ENCODE measurements at places on chromosomes 1 and 21. TPM values are rescaled to one million over a fixed set of nuclear protein-coding genes. Genes with fewer than 3 reads are reported as not detected.

Gene FCGR2B
- total RNA-seq: 3.5 TPM

Gene DSCAM
- not detected for total RNA-seq

Gene ACTL8
- total RNA-seq: not detected

Gene OLIG2
- total RNA-seq: not detected

Gene DPT
- 38.6 TPM for total RNA-seq

Gene ADGRL4
- 33.8 TPM for total RNA-seq

Gene OR2L2
- not detected for total RNA-seq

Gene CHAF1B
- 0.43 TPM for total RNA-seq

Gene LRRC39
- total RNA-seq: 112 TPM

Gene TESK2
- total RNA-seq: 0.87 TPM

Gene SAMSN1
- total RNA-seq: 2.3 TPM

Gene RXFP4
- total RNA-seq: not detected

Gene APOBEC4
- not detected for total RNA-seq

DNA sequence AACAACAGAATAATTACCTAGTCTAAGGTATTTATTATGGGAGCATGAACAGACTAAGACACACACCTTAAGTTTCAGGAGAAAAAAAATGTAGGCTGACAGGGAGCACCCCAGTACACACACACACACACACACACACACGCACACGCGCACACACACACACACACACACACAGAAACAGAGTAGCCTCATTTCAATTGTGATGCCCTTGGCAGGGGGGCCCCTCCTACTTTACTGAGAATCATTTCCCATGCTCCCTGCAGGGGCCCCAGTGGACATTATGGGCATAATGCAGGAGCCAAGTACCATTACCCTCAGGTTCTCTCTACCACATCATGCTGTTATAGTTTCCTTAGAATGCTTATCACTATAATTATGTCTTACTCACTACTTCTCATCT, 104.9 kb downstream of the CDC7 start:
- DNase-seq: no peak

- no peak for DNase-seq
Measured at GRCh38 chr1:206975306-206975705, 5.0 kb upstream of the FCAMR start.

- DNase-seq: no peak
Measured at GRCh38 chr1:160780398-160780755, 15.6 kb upstream of the LY9 start.

GRCh38 chr1:181126289-181126688, 37.8 kb downstream of the IER5 start:
- DNase-seq: no peak

DNA sequence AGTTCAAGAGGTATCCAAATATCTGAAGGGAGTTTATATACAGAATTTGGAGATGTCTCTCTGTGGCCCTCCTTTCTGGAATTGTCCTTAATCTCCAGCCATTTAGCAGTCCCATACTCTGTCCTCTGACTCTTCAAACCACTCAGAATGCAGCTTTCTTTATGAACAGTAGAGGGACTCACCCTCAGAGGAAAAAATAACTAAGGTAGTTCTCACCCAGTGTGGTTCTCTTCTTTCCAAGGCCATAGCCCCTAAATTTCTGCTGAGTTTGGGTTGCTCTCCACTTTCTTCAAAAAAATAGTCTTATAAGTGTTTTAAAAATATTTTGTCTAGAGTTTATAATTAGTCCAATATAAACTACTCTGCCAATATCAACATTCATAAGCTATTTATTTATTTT, 369.7 kb downstream of the MATN1 start:
- DNase-seq: no peak

GRCh38 chr21:45126204-45126626, 51.8 kb downstream of the ADARB1 start:
- DNase-seq: no peak

DNA sequence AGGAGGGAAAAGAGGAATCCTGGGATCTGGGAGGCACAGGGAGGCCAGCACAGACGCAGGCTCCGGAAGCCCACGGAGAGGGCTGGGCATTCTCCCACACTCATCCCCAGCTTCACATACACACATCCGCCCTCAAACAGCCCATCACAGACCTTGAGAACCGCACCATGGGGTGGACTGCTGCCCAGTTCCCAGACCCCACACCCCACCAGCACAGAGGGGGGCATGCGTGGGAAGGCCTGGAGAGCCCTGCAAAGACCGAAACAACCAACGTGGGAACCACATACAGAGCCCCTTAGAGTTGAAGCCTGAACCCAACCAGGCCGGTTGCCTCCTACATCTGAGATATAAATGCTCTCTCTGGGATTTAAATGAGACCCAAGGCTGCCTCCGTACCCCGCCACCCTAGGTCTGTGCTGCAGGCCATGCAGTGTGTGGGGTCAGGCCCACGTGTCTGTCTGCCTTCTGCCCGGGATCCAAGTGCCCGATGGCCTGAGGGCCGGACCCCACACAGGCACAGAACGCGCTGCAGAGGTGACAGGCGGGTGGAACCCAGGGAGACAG, 126.2 kb upstream of the COL6A1 start:
- no peak for DNase-seq

DNA sequence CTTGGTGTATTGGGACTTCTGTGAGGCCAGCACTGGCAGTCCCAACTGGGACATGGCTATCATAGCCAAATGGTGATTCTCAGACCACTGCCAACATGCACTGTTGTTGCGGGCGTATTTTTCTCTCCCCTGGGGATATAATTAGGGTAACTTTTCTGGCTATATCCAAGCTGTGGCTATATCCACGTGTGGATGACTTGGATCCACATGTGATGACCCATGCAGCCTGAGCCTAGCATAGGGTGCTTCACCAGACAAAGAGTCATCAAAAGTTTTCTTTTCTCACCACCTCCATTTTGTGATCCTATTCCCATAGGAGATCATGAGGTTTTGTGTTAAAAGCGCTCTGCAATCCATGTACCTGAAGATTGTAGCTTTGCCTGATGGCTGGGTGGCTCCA, 51.2 kb upstream of the CSF3R start:
- no peak for DNase-seq

DNA sequence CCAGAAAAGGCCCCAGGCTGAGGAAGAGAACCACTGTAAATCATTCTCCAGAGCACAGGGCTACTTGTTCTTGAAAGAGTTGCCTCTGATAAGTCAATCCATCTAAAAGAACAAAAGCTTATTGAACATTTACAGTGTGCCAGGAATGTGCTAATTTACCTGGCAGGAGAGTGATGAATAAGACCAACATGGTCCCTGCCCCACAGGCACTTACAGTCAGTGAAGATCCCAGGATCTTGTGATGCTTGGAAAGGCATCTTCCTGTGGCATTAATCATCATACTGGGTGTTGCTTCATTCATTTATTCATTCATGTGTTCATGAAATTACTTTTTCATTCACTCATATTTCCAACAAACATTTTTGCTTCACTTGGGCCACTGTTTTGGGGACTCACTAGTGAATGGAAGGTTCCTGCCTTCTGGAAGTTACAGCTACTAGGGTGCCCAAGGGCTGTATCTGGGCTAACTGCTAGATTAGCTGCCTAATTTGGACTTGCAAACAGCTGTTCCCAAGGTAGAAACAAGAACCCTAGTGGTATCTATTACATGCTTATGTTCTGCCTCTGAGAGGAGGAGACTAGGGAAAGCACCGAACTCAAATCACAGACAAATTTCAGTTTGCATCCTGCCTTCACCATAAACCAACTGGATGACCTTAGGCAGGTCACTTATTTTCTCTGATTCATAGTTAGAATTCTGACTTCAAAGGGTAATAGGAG, 133.5 kb downstream of the CLIC6 start:
- no peak for DNase-seq

GRCh38 chr1:167161242-167161641, 59.4 kb upstream of the POU2F1 start:
- DNase-seq: no peak

GRCh38 chr1:211420845-211421454, 71.0 kb downstream of the RD3 start:
- no peak for DNase-seq

DNA sequence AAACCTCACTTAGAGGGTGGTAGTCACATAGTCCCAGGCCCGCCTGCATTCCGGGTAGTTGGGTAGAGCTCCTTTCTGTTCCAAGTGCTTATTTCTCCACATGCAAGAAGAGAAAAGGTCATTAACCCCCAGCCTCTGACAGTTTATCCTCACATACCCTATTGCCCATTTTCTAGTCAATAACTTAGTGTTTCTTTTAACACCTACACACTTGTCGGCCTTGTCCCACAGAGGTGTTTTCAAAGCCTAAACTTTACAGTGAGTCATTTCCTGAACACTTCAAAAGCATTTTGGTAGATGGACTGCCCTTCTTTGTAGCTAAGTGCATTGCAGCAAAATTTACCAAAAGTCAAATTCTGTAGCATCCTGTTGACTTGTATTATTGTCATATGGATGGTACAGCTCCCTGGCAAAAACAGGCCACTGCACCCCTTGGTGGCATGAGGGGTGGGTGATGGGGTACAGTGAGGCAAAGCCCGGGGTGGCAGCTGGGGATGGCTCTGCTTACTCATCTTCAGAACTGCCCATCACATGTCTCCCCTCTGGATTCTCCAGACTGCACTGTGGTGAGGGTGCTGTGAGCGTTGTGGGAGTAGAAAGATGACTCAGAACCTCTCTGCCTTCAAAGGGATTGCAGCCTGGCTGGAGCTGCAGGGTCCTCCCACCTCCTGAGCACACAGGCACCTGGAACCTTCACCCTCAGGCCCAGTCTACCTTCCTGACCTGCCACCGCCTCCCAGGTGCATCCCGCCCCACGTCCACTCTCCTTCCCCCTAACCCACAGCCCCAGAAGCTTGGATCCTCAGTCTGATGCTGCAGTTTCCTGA, 45.8 kb upstream of the DMRTB1 start:
- DNase-seq: no peak

GRCh38 chr1:53498555-53499131, 39.4 kb downstream of the DMRTB1 start:
- DNase-seq: no peak

DNA sequence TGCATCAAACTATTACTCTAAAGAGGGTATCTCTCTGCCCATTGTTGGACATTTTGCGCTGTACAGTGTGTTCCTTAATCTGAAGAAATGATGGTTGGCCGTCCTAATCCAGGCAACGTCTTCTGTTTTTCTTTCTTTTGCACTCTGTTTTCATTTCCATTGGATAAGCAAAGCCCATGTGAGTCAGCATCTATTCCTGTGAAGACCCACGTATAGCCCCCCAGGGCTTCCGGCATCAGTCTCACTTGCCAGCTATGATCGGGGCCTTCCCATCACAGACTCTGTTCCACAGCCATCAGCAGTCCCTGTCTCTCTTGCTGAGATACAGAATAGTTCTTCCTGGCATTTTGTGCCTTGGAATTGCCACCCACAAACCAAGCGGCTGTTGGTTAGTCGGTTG, 29.2 kb upstream of the BRDT start:
- no peak for DNase-seq

GRCh38 chr1:245615001-245615400, 460.2 kb downstream of the KIF26B start:
- no peak for DNase-seq

- no peak for DNase-seq
Measured at GRCh38 chr1:32953495-32953894, 11.1 kb downstream of the RNF19B start.

- no peak for DNase-seq
Measured at GRCh38 chr1:150955280-150955679, 19.4 kb downstream of the CERS2 start.

DNA sequence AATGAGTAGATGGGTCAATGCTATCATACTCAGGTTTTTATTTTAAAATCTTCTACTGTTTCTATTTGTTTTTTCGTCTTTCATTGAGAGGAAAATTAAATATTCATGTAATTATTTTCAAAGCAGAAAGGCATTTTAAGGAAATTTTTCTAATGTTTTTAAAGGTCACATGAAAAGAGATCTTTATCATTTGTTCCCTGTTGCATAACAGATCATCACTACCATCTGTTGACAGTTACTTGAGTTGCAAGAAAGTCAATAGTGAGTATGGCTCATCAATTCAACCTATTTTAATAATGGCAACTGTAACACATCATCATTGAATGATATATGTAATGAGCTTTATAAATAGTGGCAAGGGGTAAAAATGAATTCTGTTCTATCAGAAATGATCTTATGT, 369.7 kb downstream of the DPYD start:
- no peak for DNase-seq

GRCh38 chr1:7389201-7389905, 381.7 kb upstream of the VAMP3 start:
- DNase-seq: peak; percentile 6

DNA sequence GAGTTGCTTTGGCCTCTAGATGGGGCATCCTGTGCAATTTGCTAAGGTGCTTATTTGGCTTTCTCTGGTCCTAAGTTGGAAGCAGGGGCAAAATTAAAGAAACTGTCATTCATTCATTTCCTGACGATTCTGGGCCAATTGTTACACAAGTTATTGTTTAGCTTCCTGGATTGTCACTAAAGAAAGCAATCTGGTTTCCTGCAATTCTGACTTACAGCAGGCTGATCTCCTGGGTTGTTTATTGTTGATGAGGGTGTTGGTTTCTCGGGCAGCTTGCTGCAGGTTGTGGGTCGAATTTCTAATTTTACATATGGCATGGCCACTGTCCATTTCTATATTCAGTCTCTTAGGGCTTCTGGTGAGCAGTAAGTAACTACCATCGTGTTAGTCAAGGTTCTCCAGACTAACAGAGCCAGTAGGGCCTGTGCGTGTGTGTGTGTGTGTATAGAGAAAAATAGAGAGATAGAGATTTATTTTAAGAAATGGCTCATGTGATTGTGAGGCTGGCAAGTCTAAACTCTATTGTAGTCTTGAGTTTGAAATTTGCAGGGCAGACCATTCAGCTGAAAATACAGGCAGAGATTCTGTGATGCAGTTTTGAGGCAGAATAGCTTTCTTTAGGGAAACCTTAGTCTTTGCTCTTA, 30.4 kb downstream of the CTH start:
- DNase-seq: no peak

DNA sequence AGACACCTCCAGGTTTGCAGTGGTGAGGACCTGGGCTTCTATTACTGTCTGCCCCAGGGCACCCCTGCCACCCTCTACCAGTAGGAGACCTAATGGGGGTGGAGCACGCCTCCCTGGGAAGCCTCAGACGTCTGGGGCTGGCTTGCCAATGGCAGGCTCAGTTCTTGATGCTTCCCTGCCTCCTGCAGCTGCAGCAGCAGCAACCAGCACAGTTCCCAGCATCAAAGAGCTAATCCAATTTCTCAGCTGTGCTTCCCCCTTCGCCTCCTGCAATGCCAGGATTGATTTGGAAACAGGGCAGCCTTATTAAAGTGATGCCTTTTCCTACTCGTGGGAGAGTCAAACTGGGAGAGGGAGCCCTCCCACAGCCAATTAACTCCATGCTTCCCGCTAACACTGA, 8.2 kb downstream of the SYT2 start:
- no peak for DNase-seq

DNA sequence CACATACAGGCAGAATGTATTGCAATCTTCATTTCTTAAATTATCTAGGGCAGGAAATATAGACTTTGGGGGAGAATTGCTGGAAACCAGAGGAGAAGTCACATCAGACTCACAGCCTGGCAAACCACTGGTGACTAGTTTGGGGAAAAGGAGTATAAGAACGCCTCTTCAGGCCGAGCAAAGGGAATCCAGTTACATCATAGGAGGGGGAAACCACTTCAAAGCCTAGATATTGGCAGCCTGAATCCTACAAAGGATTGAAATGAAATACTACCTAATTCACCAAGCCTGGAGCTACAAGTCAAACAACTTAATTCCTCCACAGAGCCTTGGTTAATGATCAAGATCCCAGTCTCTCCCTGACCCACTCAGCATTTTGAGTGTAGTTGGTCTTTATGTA, 121.7 kb downstream of the SLC30A10 start:
- DNase-seq: no peak

Measured in heart right ventricle (tissue), 16 donors.